ENCODE measurements at places on chromosomes 11 and 22.

DNA sequence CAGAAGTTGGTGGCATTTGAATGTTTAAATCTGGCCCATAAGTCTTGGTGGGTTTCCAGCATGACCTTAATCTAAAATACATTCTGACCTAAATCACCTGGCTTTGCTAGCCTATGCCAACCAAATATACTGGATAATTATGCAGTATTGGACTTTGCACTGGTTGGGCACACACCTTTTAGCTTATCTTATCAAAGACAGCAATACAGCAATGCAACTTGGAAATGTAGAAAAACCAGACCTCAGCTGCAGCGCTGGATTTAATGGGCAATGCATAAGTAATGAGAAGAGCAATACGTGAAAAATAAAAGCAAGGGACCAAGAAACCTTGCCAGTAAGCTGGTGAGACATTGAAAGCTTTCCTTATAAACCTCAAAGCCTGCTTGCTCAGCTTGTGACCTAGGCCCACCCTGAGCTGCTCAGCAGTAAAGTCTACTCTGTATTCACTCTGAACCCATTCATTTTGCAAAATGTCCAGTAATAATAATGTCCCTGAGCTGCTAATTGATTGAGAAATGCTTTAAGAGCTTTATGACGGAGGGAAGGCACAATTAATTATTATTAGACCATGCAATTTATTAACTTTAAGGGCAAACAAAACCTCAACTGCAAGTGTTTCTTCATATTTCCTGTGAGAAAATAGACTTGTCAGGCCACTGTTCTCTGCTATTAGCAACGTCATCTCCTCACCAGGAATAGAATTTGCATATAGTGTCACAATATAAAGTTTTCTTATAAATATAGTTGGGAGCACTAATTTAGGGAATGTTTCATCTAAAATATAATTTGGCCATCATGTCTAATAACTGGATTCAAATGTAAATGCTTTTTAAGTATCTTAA lies 49.4 kb upstream of the CEP295 start:
- no peak for DNase-seq

- no peak for DNase-seq
Measured at GRCh38 chr22:39725351-39726035, 154.9 kb downstream of the CACNA1I start.

GRCh38 chr11:26960281-26960680 lies 33.6 kb upstream of the FIBIN start:
- no peak for DNase-seq

DNA sequence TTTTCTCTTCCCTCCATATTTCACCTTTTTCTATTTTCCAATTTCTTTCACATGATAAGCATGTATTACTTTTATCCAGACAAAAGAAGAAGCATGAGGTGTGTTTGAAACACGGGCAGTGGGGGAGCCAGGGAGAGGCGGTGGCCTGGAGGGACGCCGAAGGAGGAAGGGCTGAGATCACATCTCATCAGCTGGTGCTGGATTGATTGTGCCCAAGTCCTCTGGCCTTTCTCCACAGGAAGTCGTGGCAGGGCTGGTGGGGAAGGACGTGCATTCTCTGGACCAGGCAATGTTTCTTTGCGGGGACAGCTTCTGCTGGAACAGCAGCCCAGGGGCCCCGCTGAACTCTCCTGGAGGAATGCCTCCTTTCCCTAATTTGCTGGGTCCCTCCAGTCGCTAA lies 82.9 kb downstream of the MIAT start:
- DNase-seq, result no peak

DNA sequence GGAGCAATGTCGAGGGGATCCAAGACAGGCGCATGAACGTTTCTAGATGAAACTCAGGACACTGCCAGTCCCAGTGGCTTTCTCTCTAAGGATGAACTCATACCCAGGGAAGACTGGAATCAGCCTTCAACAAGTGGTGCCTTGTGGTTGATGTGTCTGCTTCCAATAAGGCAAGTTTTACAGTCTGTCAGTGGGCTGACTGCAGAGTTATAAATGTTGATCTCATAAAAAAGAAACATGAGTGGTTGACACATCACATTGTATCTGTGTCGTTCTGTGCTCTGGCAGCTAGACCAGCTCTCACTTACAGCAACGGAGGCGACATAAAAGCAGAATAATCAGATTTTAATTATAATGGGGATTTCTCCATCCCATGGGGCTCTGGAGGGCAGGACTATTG lies 96.7 kb downstream of the SNX19 start:
- no peak for DNase-seq

- no peak for DNase-seq
Measured at GRCh38 chr11:20035701-20036601, 124.3 kb downstream of the DBX1 start.

- no peak for DNase-seq
Measured at GRCh38 chr11:113690619-113691569, 15.2 kb downstream of the TMPRSS5 start.

- no peak for DNase-seq
Measured at GRCh38 chr11:127000291-127000968, at the start of gene KIRREL3. KIRREL3 (minus strand) TSS chr11:127000770.

DNA sequence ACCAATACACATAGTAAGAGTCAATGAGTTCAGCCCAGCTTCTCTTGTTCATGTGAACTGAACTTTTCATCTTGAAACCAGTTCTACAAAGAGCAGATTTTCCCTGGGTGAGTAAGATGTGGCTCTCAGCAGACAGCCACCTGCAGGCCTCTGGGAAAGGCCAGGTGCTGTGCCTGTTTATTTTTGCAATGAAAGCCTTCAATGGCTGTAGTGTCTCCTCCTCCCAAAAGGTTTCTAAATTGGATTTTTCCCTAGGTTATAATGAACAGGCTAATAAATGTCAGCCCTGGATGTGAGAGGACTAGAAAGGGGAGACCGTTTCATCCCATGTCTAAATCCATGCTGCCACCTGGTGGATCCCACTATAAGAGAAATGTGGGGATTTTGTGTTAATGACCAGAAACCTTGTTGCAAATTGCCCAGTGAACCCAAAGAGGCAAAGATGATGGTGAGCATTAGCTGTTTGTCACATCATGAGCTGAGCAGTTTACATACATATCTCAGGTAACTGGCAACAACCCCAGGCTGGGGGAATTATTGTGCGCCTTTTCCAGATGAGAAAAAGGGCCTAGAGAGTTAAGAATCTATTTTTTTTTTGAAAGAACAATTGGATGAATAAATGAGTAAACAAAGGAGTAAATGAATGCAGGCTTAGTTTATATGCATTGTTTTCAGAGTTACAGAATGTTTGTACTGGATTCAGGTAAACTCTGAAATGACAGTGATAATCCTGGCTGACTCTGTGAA lies 12.7 kb downstream of the C11orf91 start:
- peak; percentile 57 for DNase-seq

- no peak for DNase-seq
Measured at GRCh38 chr22:20466659-20467379, 28.8 kb downstream of the KLHL22 start.

DNA sequence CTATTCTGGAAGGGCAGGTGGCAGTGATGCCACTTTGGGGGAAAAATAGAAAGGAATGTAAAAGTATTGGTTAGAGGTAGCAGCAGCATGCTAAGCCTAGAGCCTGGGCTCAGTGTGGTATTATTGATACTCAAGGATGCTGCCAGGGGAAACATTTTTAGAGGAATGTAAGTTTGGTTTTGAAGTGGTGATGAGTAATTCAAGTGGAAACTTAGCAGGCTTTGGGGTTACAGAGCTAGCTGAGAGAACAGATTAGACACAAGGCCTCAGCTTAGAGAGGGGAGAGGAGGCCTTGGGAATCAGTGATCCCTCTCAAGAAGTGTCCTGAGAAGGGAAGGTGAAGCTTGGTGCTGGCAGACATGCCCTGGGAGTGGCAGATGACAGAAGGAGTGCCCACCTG lies 32.9 kb upstream of the DDI1 start:
- no peak for DNase-seq

GRCh38 chr11:130369141-130369691 lies 54.5 kb upstream of the ZBTB44 start:
- no peak for DNase-seq

DNA sequence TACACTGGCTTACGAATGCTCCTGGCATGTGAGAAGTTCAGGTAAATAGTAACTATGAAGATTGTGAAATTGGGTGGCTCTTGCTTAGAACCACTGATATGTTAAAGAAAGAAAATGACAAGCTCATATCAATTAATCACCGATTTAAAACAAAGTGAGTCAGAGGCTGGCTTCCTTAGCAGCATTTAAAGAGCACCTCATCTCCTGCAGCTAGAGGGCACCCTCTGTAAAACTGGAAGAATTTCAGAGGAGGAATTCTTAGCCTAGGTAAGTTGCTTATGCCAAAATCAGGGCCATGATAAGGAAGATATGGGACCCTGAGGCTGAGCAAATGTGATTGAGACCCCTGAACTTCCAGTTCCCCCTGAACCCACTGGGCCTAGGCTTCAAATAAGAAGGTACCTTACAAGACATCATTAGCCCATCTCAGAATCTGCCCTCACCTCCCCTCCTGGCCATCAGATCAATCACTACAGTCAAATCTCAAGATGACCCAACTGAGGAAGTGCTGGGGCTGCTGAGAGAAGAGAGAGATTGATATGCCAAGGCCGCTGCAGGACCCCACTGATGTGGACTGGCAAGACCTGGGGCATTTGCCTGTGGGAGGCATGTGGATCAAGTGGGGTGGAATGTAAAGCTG lies 8.6 kb upstream of the CD3E start:
- DNase-seq, result no peak

DNA sequence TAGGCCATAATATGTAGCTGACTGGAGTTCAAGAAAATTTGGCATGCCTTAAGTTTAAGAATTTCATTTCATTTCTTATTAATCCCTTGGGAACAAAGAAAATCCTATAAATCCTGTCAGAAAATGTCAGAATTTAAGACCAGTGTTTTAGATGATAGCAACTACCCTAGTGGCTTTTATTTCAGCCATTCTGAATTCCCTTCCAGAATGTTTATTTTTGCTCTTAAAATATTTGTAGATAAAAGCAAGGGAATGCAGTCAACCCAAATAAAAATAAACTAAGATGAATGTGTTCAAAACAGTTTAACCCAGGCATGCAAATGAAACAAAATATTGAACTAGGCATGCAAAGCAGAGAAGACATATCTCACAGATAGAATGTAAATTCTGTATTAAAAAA lies 356.9 kb upstream of the LRRC4C start:
- DNase-seq, result no peak

- no peak for DNase-seq
Measured at GRCh38 chr11:116329354-116330090, 443.3 kb downstream of the BUD13 start.

DNA sequence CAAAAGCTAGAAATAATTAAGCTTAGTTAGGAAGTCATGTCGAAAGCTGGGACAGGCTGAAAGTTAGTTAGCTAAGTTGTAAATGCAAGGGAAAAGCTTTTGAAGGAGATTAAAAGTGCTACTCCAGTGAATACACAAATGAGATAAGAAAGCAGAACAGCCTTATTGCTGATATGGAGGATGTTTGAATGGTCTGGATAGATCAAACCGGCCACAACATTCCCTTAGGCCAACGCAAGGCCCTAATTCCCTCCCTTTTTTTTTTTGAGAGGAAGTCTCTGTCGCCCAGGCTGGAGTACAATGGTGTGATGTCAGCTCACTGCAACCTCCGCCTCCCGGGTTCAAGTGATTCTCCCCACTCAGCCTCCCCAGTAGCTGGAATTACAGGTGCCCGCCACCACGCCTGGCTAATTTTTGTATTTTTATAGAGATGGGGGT lies 23.3 kb upstream of the WEE1 start:
- no peak for DNase-seq

DNA sequence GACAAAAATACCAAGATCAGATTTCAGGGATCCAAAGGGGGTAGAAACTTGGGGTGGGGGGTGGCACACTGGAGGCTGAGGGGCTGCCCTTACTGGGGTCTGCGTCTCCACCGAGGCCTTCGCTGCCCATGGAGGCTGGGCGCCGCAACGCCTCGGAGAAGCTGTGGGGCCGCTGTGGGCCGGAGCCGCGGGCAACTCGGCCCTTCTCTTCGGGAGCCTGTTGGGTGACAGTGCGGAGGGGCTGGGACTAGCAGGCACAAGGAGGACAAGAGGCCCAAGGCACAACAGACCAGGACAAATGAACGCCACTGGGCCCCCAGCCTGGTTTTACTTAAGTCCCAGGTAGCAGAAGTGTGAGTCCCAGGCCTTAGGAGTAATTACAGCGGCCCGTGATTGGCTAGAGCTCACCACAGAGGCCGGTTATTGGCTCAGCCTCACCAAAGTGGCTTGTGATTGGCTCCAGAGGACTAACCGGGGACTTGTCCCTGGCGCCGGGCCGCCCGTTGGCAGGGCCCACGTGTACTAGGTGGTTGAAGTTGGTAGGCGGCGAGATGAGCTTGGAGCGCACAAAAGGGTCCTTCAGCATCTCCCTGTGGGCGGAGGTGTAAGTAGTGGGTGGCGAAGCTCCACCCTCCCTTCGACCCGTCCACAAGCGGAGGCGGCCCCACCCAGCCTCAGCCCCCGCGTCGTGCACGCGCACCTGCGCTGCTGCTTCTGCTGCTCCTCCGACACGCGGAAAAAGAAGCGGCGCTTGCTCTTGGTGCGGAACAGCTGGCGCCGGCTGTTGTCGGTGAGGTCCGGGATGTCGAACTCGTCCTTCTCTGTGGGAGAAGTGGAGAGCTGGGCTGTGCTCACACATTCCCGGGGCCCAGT lies 16.5 kb upstream of the MEN1 start:
- no peak for DNase-seq

GRCh38 chr11:102589047-102589459 lies 36.1 kb downstream of the MMP20 start:
- DNase-seq, result no peak

DNA sequence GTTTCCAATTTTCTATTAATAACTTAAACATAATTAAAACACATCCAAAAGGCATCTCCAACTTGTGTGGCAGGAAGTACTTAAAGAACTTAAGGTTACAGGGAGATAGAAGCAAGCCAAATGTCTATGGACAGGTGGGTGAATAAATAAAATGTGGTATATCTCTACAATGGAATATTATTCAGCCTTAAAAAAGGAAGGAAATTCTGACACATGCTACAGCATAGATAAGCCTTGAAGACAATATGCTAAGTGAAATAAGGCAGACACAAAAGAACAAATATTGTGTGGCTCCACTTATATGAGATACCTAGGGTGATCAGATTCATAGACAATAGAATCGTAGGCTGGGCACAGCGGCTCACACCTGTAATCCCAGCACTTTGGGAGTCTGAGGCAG lies 109.6 kb downstream of the WT1 start:
- DNase-seq, result no peak

- DNase-seq, result no peak
Measured at GRCh38 chr11:61054927-61055562, 47.2 kb upstream of the CD5 start.

GRCh38 chr11:41978945-41979344 lies 519.5 kb upstream of the LRRC4C start:
- no peak for DNase-seq
